ENCODE measurements at places on chromosomes 16 and 17.

DNA sequence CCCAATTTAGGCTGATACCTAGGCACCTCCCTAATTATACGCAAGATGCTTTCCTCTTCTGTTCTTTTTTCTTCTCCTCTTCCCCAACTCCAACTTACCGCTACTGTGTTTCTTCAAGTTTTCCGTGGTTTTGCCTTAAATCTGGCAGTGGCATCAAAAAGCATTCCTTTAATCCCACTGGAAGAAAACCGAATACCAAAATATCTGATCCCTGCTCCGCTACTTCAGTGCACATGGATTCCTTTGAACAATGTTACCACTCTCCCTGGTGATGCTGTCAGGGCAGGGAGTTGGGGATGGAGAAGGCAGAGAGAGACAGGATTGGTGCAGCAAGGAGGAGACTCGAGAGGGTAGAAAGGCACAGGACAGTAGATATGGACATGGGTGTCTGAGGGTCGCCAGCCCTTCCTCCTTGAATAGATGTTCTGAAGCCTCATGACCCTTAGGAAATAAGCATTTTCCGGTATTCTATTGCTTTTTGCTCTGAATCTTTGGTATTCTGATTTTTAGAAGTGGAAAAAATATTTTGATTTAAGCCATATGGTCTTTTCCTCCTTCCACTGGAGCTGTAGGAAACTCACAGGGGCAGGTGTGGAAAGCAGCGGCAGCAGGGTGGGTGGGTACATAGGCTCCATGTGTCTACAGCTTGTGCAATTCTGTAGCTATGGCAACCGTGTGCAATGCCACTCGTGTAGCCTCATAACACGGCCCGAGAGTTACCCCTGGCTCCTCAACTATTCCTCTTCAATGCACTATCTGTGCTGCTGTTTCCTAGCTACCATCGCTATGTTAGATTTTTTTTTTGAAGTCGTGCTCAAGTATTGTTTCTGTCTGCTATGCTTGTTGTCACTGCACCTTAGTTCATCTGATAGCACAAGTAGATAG, 32.3 kb upstream of the TANC2 start:
- peak; percentile 58 for DNase-seq

DNA sequence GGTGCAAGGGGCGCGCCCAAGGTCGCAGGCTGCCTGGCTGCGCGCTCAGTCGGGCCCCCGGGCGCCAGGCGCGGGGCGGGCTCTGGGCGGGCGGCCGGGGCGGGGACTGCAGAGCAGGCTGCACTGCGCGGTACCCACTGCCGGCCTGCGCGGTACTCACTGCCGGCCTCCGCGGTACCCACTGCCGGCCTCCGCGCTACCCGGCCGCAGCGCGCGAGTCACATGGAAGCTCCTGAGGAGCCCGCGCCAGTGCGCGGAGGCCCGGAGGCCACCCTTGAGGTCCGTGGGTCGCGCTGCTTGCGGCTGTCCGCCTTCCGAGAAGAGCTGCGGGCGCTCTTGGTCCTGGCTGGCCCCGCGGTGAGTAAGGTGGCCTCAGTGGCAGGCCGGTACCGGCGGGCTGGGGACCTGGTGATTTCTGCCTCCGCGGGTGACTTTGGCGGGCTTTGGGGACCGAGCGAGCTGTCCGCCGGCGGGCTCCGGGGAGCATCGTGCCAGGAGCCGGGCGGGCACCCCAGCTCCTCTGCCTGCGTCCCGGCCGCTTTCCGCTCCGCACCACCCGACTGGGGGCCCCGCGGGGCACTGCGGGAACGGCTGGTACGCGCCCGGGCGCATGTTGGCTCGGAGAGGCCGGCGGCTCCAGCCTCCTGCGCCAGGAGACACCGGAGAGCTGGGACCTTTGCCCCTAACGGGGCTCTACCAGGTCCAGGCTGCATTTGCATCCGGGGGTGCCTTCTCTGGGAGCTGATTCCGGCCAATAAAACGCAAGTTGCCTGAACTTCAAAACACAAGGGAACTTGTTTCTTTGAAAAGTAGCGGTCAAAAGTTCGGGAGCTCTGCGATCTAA, at the start of gene SLC47A1:
SLC47A1 (plus strand) TSS at position 137 of the 844 bp plus-strand sequence; CDS start at position 223, 86 bp downstream.
- DNase-seq, result no peak

GRCh38 chr16:52141871-52142270, 405.1 kb downstream of the TOX3 start:
- DNase-seq, result no peak

DNA sequence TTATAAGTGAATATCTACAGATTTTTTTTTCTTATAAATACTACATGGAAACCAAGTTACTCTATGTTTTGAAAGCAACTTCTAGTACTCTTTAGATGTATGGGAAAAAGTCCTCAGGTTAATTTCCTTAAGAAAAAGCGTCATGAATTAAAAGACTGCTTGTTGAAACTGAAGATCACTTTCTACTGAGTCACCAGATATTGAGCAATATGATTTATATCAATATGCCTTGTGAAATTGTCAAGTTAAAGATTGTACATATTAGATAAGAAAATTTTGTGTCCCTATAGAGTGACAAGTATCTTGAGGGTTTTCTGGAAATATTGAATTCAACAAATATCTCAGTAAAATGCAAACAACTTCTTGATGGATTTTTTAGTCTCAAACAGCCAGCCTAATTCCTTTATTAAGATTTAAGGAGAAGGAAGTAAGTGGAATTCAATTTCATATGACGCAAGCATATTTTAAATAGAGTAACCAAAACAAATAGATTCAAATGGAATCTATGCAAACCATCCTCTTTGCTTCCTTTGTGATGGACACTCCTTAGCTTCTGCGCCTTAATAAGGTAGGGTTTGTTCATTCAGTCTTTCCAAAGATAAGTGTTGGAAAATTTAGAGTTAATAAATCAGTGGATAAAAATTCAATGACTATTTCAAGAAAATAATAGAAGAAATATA, 16.6 kb downstream of the KRT12 start:
- no peak for DNase-seq

DNA sequence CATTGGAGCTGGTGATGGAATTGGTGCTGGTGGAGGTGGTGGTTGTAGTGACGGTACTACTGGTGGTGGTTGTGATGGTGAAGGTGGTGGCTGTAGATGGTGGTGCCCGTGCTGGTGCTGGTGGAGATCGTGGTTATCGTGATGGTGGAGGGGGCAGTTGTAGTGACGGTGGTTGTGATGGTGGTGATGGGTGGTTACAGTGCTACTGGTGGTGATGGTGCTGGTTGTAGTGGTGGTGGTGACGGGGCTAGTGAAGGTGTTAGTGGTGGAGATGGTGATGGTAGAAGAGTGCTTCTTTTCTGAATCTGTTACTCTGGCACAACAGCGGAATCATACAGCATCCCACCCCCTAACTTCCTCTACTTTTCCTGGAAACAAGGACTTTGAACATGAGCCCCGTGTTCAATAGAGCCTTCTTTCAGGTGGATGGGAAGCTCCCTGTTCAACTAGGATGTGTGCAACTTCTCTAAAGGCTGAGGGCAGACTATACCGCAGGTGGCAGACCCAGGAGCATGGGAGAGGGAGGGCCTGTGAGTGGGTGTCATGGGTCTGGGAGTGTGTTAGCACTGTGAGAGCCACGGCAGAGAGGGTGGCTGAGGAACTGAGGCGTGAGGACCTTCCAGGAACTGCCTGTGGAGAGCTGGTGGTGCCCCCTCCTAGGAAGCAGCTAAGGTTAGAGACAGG, 8.2 kb downstream of the TBX21 start:
- no peak for DNase-seq

DNA sequence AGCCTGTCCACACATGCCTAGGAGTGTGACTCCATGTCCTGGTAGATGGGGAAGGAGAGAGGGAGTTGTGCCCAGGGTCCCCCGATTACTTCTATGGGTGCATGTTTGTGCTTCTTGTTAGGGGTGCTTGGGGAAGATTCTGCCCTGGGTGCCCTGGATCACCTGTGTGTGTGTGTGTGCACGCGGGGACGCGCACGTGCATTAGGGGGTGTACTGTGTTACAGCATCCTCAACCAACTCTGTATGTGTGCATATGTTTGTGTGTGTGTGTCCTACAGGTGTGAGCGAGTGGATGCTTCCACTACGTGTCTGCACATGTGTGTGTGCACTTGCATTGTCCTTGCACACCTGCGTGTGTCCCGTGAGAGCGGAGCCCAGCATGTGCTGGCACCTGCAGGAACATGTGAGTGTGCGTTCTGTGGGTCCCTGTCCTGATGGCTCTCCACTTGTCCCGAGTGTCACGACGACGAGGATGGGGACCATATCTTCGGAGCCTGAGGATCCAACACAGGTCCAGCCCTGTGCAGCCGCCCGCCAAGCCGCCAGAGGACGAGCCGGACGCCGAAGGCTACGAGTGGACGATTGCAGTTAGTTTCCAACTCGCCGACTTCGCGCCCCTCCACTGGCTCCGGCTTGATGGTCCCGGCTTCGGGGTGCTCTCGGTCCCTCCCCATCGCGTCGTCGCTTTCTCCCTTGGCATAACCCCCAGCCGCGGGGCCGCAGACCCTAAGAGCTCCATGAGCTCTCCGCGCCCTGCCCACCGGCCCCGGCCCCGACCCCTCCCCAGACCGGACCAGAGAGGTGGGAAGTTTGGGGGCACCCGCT, 6.0 kb upstream of the TBC1D3B start:
- no peak for DNase-seq

DNA sequence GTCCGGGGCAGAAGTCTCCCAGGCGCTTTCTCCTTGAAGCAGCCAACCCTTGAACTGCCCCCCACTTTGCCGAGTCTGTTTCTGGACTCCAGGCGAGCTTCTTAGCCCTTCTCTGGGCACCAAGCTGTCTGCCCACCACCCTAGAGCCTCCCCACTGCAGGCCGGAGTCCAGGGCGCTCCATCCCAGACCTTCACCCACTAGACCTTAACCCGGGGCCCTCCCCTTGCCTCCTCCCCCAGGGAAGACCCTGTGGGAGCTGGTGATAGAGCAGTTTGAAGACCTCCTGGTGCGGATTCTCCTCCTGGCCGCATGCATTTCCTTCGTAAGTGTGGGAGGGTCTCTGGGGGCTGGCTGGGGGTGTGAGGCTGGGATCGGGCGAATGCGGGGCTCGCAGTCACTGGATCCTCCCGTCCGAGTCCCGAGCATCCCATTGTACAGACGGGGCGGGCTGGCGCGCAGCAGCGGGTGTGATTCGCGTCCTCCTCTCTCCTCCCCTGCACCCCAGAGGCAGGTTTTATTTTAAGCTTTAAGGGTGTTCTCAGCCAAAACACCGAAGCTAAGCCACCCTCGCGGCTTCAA, 1.1 kb downstream of the ATP2A1 start:
- no peak for DNase-seq

DNA sequence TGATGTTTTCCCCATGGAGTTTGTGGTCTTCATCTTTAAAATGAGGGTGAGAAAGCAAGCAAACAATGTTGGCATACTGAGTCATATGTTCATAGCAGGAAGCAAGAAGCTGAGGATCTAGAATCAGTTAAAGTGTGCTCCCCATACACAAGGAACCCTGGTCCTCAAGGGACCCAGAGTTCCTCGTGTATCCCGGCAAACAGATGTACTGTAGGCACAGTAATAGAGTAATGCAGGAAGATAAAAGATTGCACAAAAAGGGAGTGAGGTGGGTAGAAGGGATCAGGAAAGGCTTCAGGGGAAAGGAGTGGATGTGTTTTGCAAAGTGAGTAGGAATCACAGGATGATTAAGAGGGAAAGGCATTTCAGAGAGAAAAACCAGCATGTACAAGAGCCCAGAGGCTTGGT, 412.3 kb upstream of the CDH11 start:
- peak; percentile 46 for DNase-seq

- peak; percentile 63 for DNase-seq
Measured at GRCh38 chr16:17827313-17827712, 356.6 kb upstream of the XYLT1 start.

DNA sequence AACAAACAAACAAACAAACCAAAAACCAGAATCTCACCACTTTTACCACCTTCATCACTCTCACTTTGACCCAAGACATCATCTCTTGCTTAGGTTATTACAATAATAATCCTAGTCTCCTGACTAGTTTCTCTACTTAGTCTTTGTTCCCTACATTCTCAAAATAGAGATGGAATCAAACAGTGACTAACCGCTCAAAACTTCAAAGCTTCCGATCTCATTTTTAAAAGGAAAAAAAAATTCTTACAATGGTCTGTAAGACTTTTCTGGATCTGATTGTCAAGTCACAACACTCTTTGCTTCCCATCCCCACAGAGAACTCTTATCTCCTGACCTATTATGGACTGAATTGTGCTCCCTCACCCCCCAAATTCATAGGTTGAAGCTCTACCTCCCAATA, 60.9 kb downstream of the SPAG9 start:
- DNase-seq, result peak; percentile 52

All from AG10803 (cell line).